ENCODE measurements at places on chromosomes 12 and 14. TPM values are rescaled to one million over a fixed set of nuclear protein-coding genes. Genes with fewer than 3 reads are reported as not detected.

USP44 gene
- 0.69 TPM for total RNA-seq

BRMS1L gene
- total RNA-seq, result 14.6 TPM

FBLN5 gene
- 1.9 TPM for total RNA-seq

LRIG3 gene
- 51.4 TPM for total RNA-seq

GRCh38 chr12:39127401-39127800 lies 222.0 kb upstream of the CPNE8 start:
- DNase-seq, result no peak

GRCh38 chr12:48084066-48084465 lies 21.8 kb downstream of the SENP1 start:
- DNase-seq, result no peak

DNA sequence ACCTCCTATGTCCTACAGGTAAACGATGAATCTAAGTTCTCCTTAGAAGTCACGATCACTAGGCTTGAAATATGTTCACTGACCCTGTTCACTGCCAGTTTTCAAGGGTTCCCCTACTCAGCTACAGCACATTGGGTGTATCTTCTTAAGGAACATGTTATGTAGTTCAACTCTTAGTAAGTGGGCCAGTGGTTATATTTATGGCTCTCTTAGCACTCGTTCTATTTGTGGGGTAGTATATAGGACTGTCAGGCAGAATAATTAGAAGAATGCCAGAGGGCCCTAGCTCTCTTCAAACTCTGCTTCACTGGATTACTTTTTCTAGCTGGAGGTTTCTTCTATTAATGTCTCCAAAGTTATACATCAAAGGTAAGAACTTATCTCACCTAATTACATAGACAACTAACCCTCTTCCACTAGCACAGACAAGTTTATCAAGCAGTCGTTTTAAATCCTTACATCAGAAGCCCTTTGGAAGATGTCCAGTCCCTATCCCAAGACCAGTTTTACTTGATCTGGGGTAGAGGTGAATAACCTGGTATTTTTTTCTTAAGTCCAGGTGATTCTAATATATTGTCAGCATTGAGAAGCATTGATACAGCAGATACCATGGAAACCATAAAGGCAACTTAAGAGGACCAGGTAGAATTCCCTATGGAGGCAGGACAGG lies 39.6 kb downstream of the ZFYVE26 start:
- no peak for DNase-seq

GRCh38 chr14:20656274-20656673 lies 14.8 kb upstream of the OR6S1 start:
- DNase-seq, result no peak

Data from type B pancreatic cell (in vitro differentiated cells).